ENCODE measurements at places on chromosomes 5 and 9.

- no peak overlapping the region for H3K4me3 ChIP-seq
- no peaks in the 10 kb centered on the region for H3K4me1 ChIP-seq
- no peak overlapping the region for H3K27ac ChIP-seq
Measured at GRCh38 chr5:6845856-6846255, 132.6 kb downstream of the TENT4A start.

GRCh38 chr9:21856301-21857094, 54.1 kb downstream of the MTAP start:
- no peak overlapping the region for H3K4me3 ChIP-seq
- DNase-seq = no peak
- H3K4me1 ChIP-seq = peaks cover 5% of the 10 kb centered on the region
- H3K27ac ChIP-seq = no peak overlapping the region
- peaks cover 73% of the 10 kb centered on the region for H3K36me3 ChIP-seq

- no peak for DNase-seq
- no peaks in the 10 kb centered on the region for H3K27me3 ChIP-seq
- H3K36me3 ChIP-seq = no peaks in the 10 kb centered on the region
- no peak overlapping the region for H3K27ac ChIP-seq
- no peak overlapping the region for H3K4me3 ChIP-seq
Measured at GRCh38 chr9:29659014-29659413, 2085.7 kb upstream of the C9orf72 start.

DNA sequence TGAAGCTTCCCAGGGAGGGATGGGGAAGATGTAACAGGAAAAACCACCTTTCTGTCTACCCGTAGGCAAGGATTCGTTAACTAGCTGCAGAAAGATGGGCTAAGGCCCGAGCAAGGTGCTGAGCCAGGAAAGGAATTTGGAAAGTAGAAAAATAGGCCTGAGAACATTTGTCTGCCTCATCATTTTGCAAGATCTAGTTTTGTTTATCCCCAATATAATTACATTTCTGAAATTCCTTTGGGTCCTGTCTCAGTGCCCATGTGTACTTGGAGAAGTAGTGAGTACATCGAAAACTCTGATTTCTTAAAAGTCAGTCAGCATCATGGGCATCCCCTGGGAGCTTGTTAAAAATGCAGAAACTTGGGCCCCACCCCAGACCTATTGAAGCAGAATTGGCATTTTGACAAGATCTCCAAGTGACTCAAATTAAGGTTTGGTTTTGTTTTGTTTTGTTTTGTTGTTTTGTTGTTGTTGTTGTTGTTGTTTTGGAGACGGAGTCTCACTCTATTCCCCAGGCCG, 52.1 kb upstream of the CEMIP2 start:
- no peak overlapping the region for H3K27ac ChIP-seq
- no peaks in the 10 kb centered on the region for H3K4me1 ChIP-seq
- no peak for DNase-seq
- no peaks in the 10 kb centered on the region for H3K36me3 ChIP-seq
- no peak overlapping the region for H3K4me3 ChIP-seq
- no peaks in the 10 kb centered on the region for H3K27me3 ChIP-seq

- H3K4me1 ChIP-seq = no peaks in the 10 kb centered on the region
- no peak overlapping the region for H3K4me3 ChIP-seq
- H3K27me3 ChIP-seq = no peaks in the 10 kb centered on the region
- H3K27ac ChIP-seq = no peak overlapping the region
- DNase-seq = no peak
- H3K36me3 ChIP-seq = no peaks in the 10 kb centered on the region
Measured at GRCh38 chr5:91477408-91477807, 94.3 kb upstream of the ARRDC3 start.

GRCh38 chr5:179840321-179840720, 18.3 kb downstream of the MRNIP start:
- H3K36me3 ChIP-seq = peaks cover 11% of the 10 kb centered on the region
- DNase-seq = no peak
- no peaks in the 10 kb centered on the region for H3K27me3 ChIP-seq
- H3K4me1 ChIP-seq = no peaks in the 10 kb centered on the region
- H3K4me3 ChIP-seq = no peak overlapping the region
- H3K27ac ChIP-seq = no peak overlapping the region

All from Karpas-422 (cell line).